Left colon (tissue), 2 donors: ENCODE measurements at places on chromosomes 6 and 20.

GRCh38 chr6:53005663-53006250 lies 10.7 kb upstream of the GSTA4 start:
- no peak for DNase-seq

GRCh38 chr6:88361754-88362153 lies 195.6 kb upstream of the CNR1 start:
- no peak for DNase-seq

GRCh38 chr6:35640017-35640664 lies 48.6 kb downstream of the FKBP5 start:
- no peak for DNase-seq

DNA sequence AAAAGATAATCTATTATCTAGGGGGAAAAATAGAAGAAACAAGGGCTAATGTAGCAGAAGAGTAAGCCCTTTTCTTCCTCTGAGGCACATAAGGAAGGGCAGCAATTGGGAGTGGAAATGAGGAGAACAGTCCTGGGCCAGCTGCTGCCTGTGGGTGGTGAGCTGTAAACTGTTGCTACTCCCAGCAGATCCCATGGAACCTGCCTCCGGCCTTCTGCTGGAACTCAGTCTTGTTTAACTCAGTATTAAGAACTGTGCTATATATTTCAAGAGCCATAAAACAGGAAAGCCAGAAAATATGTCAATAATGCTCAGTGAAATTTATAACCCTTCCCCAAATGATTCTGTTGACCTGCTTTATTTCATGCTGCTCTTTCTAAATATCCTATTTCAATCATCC lies 464.2 kb downstream of the COL12A1 start:
- no peak for DNase-seq

DNA sequence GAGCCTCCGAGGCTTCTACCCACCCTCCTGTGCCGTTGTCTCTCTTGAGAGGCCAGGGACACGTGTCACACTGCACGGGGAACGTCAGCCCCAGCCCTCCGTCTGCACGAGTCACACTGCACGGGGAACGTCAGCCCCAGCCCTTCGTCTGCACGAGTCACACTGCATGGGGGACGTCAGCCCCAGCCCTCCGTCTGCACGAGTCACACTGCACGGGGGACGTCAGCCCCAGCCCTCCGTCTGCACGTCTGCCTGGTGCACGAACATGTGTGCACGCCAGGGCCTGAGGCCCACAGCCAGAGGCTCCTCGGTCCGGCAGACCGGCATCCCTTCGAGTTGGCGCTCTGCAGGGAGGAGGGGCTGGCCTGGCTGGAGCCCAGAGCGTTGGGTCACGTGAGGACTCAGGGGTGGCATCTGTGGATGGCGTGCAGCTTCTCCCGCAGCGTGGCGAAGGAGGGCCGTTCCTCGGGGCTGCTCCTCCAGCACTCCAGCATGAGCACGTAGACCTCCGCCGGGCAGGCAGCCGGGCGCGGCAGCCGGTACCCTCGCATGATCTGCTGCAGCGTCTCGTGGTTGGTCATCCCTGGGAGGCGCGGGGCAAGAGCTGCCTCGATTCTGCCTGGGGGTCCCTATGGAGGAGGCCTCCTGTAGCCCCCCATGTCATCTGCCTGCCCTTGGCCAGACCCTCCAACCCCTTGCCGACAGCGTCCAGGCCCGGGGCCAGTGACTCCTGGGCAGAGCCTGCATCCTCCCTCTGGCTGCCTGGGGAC lies 3.4 kb upstream of the PTK6 start:
- DNase-seq = peak; percentile 26

GRCh38 chr6:129733290-129733689 lies 23.3 kb upstream of the ARHGAP18 start:
- no peak for DNase-seq

GRCh38 chr6:35522660-35523658 lies 10.3 kb upstream of the TULP1 start:
- peak; percentile 49 for DNase-seq

DNA sequence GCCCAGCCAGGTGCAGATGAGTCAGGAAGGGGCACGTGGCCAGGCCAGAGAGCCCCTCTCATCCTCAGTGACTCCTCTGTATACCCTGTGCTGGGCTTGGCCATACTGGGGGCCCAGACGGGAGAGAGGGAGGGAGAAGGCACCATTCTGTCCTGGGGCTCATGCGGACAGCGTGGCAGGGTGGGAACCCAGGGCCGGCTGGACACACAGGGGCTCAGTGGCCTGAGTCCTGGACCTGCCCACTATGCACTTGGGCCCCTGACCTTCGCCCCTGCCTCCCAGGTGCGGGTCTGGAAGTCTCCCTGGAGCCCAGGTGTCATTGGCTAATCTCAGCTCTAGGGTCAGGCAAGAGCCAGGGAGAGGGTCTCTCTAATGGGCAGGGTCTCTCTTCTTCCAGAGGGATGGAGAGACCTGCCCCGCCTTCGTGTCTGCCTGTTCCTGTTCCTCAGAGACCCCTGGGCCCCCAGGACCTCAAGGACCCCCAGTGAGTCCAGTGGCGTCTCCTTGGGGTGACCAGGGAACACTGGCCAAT lies 27.7 kb downstream of the COL20A1 start:
- DNase-seq = no peak

- no peak for DNase-seq
These were observed 47.6 kb downstream of the ALDH8A1 start for GRCh38 chr6:134902074-134902861.

GRCh38 chr20:11231742-11232648 lies 558.2 kb upstream of the JAG1 start:
- no peak for DNase-seq

DNA sequence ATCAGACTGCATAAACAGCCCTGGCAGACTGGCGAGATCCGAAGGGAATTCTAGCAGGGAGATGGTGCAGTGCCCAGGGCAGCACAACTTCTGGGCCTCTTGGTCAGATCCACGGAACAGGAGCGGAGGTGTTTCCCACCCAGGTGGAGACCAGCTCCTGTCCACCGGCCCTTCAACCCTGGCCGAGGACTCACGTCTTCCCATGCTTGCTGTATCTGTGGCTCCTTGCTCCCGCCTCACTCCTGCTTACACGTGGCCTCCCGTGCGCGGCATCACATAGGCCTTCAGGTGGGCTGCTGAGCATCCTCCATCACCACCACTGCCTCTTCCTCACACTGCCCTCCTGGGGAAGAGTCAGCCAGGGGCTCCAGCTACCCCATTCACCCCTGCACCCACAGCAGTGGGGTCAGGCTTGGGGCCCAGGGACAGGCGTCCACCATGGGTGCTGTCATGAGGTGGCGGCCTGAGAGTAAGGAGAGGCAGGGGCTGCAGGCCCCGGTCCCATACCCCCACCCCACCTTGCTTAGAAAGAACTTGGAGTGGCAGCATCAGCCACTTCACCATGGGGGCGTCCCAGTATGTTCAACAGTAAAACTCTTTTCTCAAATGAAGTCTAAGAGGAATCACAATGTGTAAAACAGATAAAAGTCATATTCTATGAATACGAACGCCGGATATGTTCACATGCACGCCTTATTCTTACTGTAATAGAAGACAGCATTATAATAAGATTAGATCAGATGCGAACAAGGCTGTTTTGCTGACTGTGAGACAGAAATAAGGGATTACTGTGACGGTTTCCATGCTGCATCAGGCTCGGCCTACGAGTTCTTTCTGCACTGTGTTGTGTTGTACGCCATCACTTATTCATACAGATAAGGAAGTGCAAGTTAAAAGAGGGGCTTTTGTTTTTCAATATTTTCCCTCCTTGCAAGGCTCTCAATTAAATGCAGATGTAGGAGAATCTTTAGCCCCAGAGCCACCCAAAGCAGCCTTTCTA lies 165.4 kb downstream of the GRM4 start:
- peak; percentile 9 for DNase-seq
